ENCODE measurements at places on chromosomes 3 and 15. TPM values are rescaled to one million over a fixed set of nuclear protein-coding genes. Genes with fewer than 3 reads are reported as not detected.

Gene NOX5
- 1.4 TPM for total RNA-seq

Gene GPR62
- total RNA-seq = not detected

Gene CP
- total RNA-seq = not detected

Gene GOLGA8S
- total RNA-seq = 0.16 TPM

Gene PLA2G4B
- 3.8 TPM for total RNA-seq

Gene PROK2
- total RNA-seq = not detected

Gene TMC3
- total RNA-seq = not detected

Gene CEMIP
- 0.14 TPM for total RNA-seq

Gene CMTM8
- 3.2 TPM for total RNA-seq

Gene CFAP20DC
- 1.1 TPM for total RNA-seq

Gene CHRD
- not detected for total RNA-seq

Gene TGM5
- 0.12 TPM for total RNA-seq

Gene KBTBD12
- total RNA-seq = not detected

Gene TSC22D2
- total RNA-seq = 36.2 TPM

Gene CACNA1D
- 0.26 TPM for total RNA-seq

Gene CD96
- total RNA-seq = not detected

Gene MOBP
- 0.21 TPM for total RNA-seq

Gene SLC12A1
- not detected for total RNA-seq

Gene PLA2G4E
- total RNA-seq = 0.12 TPM

Gene PLSCR5
- not detected for total RNA-seq

Gene MASP1
- not detected for total RNA-seq

Gene NANOGP8
- 0.75 TPM for total RNA-seq

Gene MESP2
- total RNA-seq = not detected

Gene IQCH
- total RNA-seq = 4.4 TPM

Gene IQCF5
- total RNA-seq = not detected

Gene PCNP
- total RNA-seq = 292 TPM

Gene ITIH3
- total RNA-seq = not detected

Gene CLRN1
- not detected for total RNA-seq

Gene MAPK6
- 106 TPM for total RNA-seq

Gene ASB14
- not detected for total RNA-seq

Gene GOLGA8O
- total RNA-seq = 0.76 TPM

Gene SIDT1
- total RNA-seq = 0.22 TPM

Gene CCDC39
- not detected for total RNA-seq

Gene PLSCR2
- not detected for total RNA-seq

Gene STRIT1
- total RNA-seq = not detected

Gene HRG
- total RNA-seq = 0.16 TPM

Gene ABI3BP
- 3.1 TPM for total RNA-seq
